Brain (organoid and tissue), 16 donors: ENCODE measurements at places on chromosomes 6 and 20.
A peak's percentile ranks its signal among the peaks of the same experiment; 100 is the strongest.

DNA sequence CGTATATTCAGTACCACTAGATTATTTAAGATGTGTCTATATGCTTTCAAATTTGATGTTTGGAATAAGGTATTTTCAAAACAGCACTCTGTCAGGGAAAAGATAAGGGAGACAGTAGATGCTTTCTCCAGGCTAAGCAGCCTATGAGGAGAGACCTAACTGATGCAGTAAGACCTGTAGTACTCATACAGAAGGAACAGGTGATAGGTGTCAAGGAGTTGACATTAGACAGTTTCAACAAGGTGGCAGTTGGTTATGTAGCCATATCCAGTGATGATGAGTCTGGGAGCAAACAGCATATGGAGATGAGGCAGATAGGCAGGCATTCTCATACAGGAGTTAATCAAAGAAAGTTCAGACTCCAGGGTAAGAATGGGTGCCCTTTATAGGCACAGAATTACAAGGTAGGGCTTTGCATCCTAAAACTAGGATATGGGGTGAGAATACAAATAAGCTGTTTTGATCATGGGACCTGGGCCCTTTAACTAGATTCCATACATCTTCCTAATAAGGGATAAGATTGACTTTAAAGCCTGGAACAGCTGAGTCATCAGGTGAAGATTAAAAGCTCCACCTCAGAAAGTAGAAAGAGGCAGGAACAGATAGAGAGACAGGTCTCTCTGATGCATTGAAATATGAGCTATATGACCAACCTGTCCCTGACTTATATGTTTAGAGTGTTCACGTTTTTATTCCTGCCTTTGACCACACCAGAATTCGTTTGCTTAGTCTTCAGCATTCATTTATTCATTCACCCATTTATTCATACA is 7.9 kb downstream of the RSPH4A start:
- no peak for DNase-seq

GRCh38 chr6:87068795-87069194 is 26.1 kb downstream of the CGA start:
- DNase-seq, result no peak

DNA sequence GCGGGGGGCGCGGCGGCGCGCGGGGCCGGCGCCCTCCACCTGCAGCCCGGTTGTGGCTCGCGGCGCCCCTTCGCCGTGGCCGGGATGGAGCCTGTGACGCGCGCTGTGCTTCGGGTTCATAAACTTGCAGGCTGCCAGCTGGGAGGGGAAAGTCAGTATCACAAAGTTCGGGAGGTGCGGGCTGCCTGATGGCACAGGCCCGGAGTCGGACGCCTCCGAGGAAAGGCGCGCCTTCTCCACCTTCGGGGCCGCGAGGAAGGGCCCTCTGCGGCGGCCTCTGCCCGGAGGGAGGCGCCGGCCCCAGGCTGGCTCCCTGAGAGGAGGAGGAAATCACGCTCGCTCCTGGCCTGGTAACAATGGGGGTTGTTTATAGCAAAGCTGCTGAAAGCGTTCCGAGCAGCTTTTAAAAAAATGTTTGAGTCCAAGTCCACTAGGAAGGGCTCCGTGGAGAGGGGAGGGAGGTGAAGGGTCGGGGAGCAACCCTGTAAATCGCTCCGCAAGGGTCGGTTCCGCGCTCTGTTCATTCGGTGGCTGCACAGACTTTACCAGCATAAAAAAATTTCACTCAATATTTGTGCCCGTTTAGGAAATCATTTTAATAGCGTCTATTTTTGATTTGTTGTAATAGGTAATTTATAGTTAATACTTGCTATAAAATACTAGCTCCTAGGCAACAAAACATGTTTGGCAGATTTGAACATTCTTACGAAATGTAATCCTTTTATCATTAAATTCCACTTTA is 1.0 kb downstream of the AFDN start:
- DNase-seq, result peak; percentile 58

GRCh38 chr20:36372666-36373065 is 66.5 kb downstream of the DLGAP4 start:
- DNase-seq, result no peak

DNA sequence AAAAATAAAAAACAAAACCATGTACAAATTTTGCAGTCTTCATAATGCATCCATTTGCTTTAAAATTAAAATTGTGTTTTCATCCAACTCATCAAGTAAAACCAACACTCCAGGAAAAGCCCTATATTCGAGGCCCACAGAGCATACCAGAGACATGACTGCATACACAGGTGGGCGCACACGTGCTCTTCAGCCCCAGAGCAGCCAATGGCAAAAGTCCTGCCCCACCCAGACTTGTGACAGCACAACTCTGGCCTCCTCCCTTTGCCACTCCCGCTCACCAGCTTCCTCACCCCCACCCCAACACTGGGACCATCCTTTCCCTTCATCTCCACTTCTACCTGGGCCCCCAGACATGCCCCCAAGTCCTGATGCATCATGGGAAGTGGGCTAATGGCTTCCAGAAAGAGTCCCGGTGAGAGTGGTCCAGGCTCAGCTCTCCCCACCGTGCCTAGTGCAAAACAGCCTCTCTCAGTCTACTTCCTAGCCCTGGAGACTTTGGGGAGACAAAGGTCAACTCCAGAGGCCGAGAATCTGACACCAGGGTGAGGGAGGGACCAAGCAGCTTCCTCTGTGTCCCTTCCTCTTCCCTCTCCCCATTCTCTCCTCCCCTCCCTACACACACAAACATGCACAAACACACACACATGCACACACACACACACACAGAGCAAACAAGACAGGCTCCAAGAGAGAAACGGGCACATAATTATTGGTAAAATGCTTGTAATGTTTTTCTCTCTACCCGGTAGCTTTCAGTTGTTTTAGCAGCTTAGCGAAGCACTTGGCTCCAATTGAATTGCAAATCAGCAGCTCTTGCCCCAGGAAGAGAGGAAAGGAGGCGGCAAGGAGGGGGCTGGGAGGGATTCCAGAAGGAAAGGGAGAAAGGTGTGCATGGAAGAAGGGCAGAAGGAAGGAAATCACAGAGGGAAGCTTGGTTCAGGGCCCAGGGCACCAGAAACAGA is 14.3 kb downstream of the GRM4 start:
- DNase-seq, result peak; percentile 28

GRCh38 chr6:130065609-130066156 is 47.3 kb downstream of the L3MBTL3 start:
- DNase-seq, result no peak

DNA sequence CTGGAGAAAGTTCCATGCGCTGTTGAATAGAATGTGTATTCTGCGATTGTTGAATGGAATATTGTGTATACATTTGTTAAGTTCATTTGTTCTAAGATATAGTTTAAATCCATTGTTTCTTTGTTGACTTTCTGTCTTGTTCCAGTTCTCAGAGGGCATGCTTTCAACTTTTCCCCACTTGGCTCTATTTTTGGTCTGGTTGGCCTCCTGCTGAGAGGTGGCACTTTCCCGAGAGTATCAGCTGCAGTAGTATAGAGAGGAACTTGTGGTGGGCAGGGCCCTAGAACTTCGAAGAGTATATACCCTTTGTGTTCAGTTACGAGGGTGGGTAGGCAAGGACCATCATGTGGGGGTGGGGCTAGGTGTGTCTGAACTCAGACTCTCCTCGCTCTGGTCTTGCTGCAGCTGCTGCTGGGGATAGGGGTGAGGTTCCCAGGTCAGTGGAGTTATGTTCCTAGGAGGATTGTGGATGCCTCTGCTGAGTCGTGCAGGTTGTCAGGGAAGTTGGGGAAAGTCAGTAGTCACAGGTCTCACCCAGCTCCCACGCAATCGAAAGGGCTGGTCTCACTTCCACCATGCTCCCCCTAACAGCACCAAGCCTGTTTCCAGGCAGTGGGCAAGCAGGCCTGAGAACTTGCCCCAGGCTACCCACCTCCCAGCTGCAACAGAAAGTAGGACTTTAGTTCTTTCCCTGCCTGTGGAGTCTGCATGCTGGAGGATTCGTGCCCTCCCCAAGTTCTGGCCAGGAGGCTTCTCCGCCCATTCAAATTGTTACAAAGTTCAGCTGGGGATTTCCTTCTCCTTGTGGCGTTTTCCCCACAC is 118.9 kb upstream of the SSTR4 start:
- no peak for DNase-seq

GRCh38 chr6:88855541-88856147 is 107.8 kb downstream of the RNGTT start:
- peak; percentile 88 for DNase-seq

- DNase-seq, result peak; percentile 48
Observed at GRCh38 chr6:170000071-170000843, 248.8 kb downstream of the ERMARD start.

GRCh38 chr20:34938466-34939163 is 17.0 kb downstream of the GSS start:
- peak; percentile 40 for DNase-seq

GRCh38 chr20:16744178-16744807 is 3.9 kb upstream of the OTOR start:
- peak; percentile 53 for DNase-seq

DNA sequence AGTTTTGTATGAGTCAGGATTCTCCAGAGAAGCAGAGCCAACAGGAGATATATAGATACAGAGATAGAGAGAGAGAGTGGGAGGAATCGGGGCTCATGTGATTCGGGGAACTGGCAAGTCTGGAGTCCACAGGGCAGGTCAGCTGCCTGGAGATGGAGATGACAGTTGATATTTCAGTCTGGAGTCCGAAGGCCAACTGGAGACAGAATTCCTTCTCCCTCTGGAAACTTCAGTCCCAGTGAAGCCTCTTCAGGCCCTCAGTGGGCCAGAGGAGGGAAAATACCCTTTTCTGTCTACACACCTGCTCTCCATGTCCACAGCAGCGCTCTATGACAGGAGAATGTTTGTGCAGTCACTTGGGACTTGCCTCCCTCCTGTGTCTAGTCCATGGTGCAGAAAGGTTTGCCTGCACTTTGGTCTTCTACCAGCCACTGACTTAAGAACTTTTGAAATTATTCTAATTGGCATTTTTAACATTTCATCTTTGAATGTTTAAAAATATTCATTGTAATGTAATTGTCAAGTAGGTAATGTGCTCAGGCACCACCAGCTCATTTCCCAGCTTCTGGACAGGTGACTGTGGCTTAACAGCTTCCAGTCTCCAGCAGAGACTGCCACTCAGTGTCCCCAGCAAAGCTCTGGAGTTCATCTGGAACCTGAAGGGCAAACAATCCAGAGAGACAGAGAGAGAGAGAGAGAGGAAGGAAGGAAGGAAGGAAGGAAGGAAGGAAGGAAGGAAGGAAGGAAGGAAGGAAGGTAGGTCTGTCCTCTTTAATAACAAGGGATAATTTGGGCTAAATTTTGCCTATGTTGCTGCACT is 43.8 kb upstream of the AFDN start:
- DNase-seq, result no peak

GRCh38 chr6:100833972-100834574 is 47.1 kb downstream of the ASCC3 start:
- no peak for DNase-seq

GRCh38 chr6:163293286-163293685 is 121.2 kb upstream of the QKI start:
- DNase-seq, result no peak

DNA sequence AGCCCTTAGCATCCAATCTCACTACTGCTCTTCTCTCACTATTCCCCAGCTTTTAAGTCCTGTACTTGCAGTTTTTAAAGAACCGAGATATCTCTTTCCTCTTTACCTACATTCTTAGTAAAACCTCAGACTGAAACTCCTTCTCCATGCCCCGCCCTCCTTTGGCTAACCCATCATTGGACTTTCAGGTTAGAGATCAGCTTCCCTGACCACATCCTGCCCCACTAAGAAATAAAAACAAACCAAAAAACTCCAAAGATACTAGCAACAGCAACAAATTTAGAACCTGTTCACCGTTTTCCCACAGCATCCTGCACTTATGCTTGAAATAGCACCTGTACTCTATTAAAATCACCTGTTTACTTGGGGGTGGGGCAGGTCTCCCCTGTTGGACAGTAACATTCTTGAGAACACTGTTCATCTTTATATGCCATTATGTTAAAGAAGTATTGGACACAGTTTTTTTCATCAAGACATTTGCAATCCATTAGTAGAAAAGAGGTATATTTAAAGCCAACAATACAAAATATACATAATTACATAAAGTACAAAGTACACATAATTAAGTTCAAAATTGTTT is 16.3 kb upstream of the SMAP1 start:
- no peak for DNase-seq

DNA sequence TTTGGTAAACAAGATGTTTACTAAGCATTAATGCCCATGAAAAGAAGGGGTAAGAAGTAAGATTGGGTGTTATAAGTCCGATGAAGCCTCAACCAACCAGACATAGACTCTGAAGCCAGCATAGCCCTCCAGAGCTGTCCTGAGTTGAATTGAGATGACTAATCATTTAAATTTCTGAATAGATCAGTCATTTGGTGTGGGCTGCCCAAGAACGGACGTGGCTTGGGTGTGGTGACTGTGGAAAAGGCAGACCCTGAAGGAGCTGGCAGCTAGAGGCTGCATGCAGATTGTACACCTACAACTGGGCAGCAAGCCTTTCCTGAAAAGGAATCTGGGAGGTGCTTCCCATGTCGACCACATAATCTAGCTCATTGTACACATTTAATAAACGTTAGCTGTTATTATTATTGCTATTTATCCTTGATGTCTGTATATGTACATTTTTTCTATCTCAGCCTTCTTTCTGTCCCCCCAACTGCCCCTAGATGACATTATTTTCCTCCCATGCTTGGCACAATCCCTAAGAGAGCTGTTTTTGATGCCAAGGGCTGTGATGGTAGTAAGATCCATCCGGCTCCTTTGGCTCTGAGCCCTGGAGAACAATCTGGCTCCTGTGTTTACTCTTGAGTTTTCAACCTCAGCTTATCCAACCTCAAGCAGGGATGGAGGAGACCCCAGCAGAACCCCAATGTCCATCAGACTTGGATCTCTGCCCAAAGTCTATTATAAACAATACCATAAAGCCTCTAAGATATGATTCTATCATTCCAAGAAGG is 57.6 kb upstream of the JAG1 start:
- DNase-seq, result no peak

- DNase-seq, result no peak
Observed at GRCh38 chr6:167717867-167718266, 108.8 kb upstream of the AFDN start.

GRCh38 chr6:118786596-118787453 is 107.1 kb upstream of the ASF1A start:
- no peak for DNase-seq

GRCh38 chr6:43736211-43736786 is 33.7 kb upstream of the VEGFA start:
- no peak for DNase-seq

GRCh38 chr6:120918137-120918536 is 416.1 kb downstream of the TBC1D32 start:
- no peak for DNase-seq

DNA sequence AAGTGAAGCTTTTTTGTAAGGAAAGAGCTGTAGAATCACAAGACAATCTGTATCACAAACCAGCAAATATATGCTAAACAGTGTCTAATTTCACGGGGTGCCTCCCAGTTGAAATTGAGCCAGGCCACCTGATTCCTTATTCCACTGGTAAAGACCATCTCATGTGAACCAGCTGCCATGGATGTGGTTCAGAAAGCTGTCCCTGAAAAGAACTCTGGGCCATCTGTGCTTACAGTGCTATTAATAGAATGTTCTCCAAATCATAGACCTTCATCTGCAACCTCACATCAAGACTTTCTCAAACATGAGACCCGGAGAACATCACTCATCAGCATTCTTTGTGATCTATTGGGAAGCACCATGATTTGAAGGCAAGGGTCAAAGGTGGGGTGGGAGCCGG is 89.7 kb downstream of the FBXO5 start:
- DNase-seq, result peak; percentile 69

- DNase-seq, result no peak
Observed at GRCh38 chr6:47400581-47400980, 77.0 kb upstream of the CD2AP start.

- DNase-seq, result no peak
Observed at GRCh38 chr6:144144996-144145395, 5.3 kb upstream of the STX11 start.

GRCh38 chr6:35191889-35192288 is 21.9 kb upstream of the SCUBE3 start:
- no peak for DNase-seq

GRCh38 chr20:313948-314347 is 11.4 kb upstream of the SOX12 start:
- no peak for DNase-seq
